ENCODE measurements at places on chromosomes 3 and 15.
A peak's percentile ranks its signal among the peaks of the same experiment; 100 is the strongest.

GRCh38 chr3:118587847-118588246, 446.8 kb downstream of the IGSF11 start:
- no peak for DNase-seq

DNA sequence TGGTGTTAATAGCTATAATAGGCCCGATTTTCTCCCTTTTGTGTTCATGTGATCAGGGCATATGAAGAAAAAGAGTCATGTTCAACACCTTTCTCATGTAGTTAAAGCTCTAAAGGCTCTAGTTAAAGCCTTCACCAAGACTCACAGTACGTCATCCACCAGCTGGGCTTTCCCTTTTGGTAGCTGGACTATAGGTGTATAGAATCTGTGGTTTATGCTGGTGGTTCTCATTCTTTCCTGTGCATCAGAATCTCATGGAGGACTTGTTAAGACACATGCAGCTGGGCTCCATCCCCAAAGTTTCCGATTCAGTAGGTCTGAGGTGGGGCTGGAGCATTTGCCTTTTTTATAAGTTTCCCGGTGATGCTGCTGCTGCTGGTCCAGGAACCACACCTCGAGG, 31.0 kb downstream of the CFAP91 start:
- DNase-seq: no peak

- DNase-seq: no peak
These were observed 163.3 kb upstream of the THRB start for GRCh38 chr3:24657870-24658510.

DNA sequence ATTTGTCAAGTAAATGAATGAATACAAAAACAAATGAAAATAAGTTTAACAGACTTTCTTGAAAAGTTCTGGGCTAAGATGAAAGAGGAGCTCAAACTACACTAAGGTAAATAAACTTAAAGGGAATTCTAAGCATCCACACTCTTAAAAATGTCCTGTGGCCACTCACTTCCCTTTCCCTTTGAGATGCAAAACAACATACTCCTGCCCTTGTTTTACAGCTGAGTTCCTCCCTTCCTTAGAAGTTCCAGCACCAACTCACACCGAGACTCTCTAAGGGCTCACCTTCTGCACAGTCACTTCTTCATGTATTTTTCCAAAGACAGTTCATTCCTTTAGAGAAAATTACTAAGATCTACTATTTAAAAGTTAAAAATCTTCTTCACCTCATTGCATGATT, 123.3 kb upstream of the CMC1 start:
- DNase-seq: no peak

- no peak for DNase-seq
These were observed 514.6 kb upstream of the CNTN3 start for GRCh38 chr3:75129101-75129500.

DNA sequence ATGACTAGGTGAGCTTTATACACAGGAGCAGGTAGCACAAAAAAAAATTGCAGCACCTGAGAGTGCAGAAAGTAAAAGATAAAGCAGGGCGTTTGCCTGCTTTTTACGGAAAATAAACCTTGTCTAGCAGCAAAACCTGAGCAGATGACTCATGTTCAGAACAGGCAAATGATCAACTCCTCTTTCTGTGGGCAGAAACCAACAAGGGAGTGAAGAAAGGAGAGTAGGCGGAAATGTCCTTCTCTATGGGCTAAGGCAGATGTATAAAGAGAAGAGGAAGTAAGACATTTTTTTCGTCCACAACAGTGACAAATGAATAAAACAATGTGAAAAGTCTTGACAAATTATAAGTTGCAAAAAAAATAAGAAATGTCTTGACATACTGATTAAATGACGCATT, 24.5 kb upstream of the GMNC start:
- DNase-seq: no peak

DNA sequence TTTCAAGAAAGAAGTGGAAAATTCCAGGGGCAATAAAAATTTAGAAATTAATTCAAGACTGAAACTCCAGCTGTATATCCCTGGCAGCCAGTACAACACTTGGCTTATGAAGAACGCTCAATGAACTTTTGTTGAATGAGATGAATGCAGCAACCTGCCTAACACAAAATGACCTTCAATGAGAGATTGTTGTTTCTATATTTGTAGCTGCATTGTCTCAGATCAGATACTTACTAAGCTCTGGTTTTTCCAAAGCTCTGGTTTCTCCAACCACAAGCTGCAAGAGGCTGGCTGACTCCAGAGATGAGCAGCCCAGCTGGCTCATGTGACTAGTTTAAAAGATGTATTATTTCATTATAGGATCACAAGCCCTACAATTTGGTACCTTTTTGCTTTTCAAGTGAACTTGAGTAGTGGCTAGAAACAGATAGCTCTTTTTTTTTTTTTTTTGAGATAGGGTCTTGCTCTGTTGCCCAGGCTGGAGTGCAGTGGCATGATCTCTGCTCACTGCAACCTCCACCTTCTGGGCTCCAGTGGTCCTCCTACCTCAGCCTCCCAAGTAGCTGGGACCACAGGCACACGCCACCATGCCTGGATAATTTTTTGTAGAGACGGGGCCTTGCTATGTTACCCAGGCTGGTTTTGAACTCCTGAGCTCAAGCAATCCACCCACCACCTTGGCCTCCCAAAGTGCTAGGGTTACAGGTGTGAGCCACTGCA, 57.4 kb downstream of the UMPS start:
- DNase-seq: no peak

DNA sequence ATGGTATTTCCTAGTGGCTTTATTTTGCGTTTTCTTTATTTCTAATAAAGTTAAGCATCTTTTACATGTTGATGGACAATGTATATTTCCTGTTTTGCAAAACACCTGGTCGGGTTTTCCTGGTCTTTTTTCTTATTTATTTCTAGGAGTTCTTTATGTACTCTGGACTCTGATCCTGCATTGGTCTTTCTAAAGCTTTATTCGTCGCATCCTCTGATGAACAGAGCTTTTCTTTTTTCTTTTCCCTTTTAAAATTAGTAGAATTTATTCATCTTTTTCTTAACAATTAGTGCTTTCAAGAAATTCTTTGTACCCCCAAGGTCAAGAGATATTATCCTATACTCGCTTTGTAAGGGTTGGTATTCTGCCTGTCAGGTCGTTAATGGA, 32.2 kb downstream of the ZDHHC19 start:
- DNase-seq: no peak

DNA sequence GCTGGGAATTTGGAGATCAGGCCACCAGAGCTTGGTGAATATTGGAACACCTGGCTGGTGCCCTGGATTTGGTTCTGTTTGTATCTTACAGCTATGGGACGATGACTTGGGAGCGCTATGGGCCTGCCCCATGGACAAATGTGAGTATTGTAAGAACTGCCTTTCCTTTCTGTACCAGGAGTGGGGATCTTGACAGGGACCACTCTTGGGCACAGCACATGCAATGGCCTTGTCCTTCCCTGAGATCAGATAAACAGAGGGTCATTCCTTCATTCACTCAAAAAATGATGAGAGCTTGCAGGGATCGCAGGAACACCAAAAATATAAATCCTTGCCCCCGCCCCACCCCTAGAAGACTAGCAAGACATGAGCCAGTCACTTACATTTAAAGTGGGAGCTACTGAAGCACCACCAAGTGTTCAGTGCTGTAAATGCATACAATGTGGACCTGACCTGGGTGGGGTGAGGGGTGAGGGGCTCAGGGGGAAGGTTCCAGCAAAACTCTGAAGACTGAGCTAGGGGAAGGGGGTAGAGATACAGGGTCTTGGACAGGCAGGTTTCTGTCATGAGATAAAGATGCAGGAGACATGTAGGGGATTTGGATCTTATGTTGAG, 2.7 kb upstream of the CRELD1 start:
- DNase-seq: no peak

GRCh38 chr3:58531956-58532355, 5.0 kb downstream of the ACOX2 start:
- DNase-seq: peak; percentile 25

GRCh38 chr3:46972396-46972795, 4.1 kb downstream of the CCDC12 start:
- no peak for DNase-seq

- DNase-seq: no peak
These were observed 289.5 kb upstream of the TRIM42 start for GRCh38 chr3:140388202-140388922.

GRCh38 chr3:46695177-46695961, 1.9 kb upstream of the ALS2CL start:
- peak; percentile 37 for DNase-seq

DNA sequence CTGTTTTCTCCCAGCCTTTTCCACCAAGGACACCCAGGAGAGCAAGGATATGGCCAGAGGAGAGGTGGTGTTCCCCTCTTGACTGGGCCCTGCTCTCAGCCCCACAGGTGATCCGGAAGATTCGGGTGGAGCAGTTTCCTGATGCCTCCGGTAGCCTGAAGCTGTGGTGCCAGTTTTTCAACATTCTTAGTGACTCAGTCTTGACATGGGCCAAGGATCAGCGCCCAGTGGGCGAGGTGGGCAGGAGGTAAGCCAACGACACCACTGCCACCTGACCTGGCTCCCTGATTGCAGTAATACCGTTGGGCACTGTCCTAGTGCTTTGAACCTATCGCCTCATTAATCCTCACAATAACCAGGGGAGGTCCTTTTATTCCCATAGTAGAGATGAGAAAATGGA, 25.3 kb upstream of the SLC28A1 start:
- no peak for DNase-seq

DNA sequence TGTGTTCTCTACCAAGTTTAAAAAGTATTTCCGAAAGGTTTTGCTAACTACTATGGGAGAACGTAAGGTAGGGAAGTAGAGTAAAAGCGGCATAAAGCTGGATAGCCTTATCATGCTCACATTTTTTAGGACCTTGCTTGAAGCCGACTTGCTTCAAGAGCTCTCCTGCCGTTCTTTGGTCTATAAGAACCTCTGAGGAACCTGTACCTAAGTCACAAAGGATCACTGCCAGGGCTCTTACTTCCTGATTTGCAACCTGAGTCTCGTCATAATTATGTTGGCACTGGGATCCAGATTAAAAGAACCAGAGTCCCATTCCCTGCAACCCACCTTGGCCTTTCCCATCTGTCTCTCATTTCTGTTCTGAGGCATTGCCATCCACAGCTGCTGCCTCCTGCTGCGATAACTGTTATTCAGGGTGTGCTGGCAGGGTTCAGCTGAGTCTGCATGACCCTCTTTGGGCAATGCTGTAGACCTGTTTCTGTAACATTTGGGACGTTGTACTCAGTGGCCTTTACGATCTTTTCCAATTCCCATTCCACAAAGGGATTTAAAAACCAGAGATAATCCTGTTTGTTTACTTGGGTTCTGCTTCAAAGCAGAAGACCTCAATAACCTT, 131.0 kb upstream of the UMPS start:
- no peak for DNase-seq

DNA sequence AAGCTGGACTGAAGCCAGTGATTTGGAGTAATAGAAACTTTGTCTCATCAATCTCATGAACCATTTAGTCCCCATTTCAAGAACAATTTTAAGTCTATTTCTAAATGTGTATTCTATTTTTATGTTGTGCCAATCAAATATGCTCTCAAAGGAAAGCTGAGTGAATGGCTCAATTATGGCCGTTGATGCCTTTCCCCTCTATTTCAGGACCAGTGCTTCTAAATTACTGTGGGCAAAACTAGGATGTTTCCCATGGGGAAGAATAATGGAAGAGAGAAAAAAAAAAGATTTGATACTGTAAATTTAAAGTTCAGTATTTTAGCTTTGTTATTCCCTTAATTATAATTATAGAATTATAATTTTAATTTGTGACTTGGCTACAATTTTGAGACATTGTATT, 110.1 kb downstream of the CADM2 start:
- no peak for DNase-seq

- peak; percentile 19 for DNase-seq
These were observed at the start of gene BNC1 for GRCh38 chr15:83284559-83285283. TSS of gene BNC1 (minus strand) at chr15:83284664. CDS start at chr15:83284628, 36 bp downstream.

DNA sequence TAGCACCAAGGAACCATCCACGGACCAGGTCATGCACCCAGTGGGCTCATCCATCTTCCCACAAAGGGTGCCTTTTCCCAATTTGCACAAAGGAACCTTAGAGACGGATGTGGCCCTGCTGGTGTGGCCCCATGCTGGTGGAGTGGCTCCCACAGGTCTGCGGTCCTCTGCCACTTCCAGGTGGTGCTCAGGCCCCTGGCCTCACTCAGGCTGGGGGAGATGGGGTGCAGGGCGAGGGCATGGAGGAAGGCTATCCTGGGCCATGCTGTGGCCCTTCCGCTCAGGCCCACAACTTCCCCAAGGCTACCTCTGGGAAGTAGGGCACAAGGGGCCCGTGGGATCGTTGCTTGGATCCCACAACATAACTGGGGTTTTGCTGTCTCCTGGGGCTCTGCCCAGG, 5.2 kb upstream of the SYNM start:
- no peak for DNase-seq
